ENCODE measurements at places on chromosomes 5 and 9. TPM values are rescaled to one million over a fixed set of nuclear protein-coding genes. Genes with fewer than 3 reads are reported as not detected.
A peak's percentile ranks its signal among the peaks of the same experiment; 100 is the strongest.

DNA sequence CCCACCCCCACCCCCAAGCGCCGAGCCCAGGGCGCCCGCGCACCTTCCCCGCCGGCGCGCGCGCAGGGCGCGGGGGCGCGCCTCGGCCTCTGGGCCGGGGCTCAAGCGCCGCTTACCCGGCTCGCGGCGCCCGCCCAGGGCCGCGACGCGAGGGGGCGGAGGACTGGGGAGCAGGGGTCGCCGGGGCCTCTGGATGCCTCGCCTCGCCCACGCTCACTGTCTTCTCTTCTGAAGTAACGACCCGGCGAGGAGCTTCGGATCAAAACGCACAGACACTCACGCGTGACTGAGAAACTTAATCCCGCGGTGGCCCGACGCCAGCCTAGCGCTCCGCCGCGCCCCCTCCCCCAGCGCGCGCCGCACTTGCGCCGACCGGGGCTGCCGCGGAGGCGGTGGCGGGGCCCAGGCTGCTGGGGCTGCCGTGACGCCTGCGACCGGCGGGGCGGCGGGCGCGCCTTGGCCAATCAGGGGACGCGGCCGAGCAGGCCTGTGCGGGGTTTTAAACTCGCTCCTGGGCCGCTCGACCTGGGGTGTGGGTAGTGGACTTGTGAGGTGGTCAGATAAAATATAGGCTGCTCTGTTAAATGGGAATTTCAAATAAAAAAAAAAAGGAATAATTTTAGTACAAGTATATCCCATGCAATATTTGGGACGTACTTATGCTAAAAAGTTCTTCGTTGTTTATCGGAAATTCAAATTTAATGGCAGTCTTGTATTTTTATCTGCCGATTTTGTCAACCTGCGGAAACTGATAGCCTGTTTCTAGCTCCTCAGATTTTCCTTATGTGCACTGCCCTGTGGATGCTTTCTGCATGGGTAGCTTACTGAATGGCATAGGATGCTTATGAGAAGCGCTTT lies at the start of gene MPDZ:
TSS of gene MPDZ (minus strand) at position 409 of the 858 bp plus-strand sequence. CDS start 29,377 bp downstream, outside the sequence.
- peak; percentile 60 for DNase-seq

- DNase-seq, result no peak
Observed at GRCh38 chr9:128257907-128258306, 17.9 kb downstream of the GOLGA2 start.

DNA sequence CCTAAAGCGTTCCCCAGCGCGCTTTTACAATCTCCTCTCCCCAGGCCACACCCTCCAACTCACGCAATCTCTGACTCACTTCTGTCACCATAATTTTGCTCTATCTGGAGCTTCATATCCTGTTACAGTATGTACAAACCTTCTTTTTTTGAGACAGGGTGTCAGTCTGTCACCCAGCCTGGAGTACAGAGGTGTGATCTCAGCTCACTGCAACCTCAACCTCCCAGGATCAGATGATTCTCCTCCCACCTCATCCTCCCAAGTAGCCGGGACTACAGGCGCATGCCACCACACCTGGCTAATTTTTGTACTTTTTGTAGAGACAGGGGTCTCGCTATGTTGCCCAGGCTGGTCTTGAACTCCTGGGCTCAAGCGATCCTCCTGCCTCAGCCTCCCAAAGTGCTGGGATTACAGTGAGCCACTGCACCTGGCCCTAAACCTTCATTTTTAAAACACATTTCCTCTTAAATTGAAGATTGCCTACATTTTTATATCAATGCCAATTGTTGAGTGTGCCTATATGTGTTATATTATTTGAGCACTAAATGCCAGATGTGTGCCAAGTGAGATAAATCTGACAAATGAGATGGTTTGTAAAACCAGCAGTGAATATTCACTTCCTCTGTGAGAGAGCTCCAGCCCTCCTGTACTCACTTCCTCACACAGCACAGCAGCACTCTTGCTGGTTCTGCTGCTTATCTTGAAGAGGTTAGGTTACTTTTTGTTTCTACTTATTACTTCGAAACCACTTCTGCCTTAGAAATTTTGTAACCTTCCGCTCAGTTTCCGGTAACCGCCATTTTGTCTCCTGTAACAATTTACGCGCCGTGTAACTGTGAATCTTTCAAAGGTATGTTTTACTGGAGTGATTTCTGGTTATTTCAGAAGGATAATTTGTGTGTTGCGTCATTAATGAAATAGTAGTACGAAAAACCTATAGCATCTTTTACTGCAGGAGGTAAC lies 57.9 kb downstream of the DOCK8 start:
- DNase-seq, result no peak

DNA sequence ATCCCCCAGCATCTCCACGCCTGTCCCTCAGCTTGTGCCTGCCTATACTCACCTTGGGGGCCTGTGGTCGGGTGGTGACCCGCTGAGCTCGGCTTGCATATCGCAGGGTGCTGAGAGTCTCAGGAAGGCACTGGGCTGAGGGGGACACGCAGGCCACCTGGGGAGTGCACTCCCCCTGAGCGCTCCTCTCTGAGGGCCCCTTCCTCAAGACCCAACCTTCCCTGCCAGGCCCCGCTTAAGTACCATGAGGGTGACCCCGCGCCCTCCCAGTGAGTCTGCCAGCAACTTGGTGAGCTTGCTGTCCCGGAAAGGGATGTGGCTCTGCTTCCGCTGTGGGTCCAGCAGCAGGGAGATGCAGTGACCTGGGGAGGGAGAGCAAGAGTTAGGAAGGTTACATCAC lies 4.1 kb downstream of the KIF12 start:
- DNase-seq, result no peak

Gene INSYN2B
- total RNA-seq, result not detected

DNA sequence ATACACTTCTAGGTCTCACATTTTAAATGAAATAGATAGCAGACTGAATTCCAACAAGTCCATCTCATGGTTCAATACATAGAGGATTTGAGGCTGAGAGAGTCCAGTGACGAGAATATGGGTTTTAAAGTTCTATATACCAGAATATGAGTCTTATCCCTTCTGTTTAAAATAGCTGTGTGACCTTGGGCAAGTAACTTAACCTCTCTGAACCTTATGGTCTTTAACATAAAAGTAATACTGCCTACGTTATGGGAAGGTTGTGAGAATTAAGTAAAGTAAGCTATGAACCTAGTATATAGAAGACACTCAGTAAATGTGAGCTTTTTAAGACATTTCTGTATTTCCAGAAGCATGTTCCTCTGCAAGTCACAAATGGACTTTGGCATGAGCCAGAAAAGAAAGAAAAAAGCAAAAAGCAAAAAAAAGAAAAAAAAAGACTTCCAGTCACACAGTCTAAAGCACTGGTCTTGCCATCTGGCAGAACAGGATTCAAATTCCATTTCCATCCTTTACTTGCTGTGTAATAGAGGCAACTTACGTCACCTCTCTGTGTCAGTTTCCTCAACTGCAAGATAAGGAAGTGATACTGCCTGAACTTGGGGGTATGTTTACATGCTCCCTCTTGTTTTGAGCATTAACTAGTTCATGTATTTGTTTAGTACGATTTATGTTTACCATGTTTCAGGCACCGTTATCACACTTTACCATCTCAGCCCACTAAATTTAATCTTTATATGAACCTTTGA lies 248.2 kb downstream of the TRIM32 start:
- no peak for DNase-seq

- DNase-seq, result no peak
Observed at GRCh38 chr9:35791297-35791921, at the start of gene NPR2. TSS of gene NPR2 (plus strand) at chr9:35791591. CDS start at chr9:35792409, 818 bp downstream.

GRCh38 chr5:129135633-129136032 lies 41.1 kb downstream of the ISOC1 start:
- DNase-seq, result peak; percentile 48

- DNase-seq, result no peak
Observed at GRCh38 chr5:61274511-61274911, 57.5 kb upstream of the ZSWIM6 start.

Gene GDF9
- total RNA-seq, result 0.13 TPM

- no peak for DNase-seq
Observed at GRCh38 chr5:59326596-59326995, 566.9 kb downstream of the PDE4D start.

GRCh38 chr5:74767579-74767913 lies 497 bp downstream of the NSA2 start:
- peak; percentile 61 for DNase-seq
